ENCODE measurements at places on chromosomes 1 and 21. TPM values are rescaled to one million over a fixed set of nuclear protein-coding genes. Genes with fewer than 3 reads are reported as not detected.

CHODL gene
- 0.21 TPM for total RNA-seq

TLCD4 gene
- total RNA-seq = 0.60 TPM

GRCh38 chr1:223776075-223776814 lies 63.9 kb downstream of the CAPN2 start:
- peak; percentile 45 for DNase-seq

DNA sequence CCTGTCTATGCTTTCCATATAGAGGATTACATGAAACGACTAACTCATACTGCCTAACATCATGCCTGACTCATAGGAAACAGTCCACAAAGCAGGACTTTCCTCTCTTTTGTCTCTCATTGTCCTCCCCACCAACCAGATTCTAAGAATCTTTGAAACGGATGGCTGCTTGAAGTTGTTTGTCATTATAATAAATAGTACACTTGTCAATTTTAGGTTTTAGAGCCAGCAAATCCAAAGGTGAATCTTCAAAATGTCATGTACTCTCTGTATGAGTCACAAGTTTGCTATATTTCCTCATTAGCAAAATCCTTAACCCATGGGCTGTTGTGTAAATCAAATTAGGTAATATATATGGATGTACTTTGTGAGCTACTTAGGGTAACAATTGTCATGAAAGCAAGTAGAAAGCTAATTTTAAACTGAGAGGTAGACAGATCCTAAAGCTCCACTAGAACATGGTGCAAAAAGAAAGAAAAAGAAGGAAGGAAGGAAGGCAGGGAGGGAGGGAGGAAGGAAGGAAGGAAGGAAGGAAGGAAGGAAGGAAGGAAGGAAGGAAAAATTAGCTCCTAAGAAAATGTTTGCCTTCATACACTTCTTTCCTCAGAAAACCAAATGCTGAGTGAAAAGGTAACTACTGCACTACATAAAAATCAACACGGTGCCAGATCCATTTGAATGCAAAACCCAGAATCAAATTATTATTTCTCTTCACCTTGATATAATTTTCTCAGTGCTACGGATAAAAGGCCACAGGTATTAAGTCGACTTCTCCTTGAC lies 129.5 kb upstream of the PRMT6 start:
- no peak for DNase-seq

- no peak for DNase-seq
These were observed 25.2 kb downstream of the CNST start for GRCh38 chr1:246591504-246591903.

DNA sequence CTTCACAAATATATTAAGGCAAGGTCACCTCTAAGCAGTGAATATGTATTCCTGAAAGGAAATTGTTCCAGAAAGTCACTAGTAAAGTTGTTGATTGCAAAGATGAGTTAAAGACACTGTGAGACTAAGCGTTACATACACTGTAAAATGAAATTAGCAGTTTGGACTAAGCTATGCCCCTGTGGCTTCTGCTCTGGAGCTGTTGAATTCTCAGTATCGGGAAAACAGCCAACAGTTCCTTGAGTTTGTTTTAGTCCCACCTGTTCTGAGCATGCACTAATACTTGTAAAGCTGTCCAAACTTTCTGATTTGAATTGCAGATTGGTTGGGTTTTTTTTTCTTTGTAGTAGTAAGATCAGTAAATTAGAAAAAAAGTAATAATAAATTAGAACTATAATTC lies 21.0 kb downstream of the ANGPTL1 start:
- DNase-seq = no peak

LCE6A gene
- total RNA-seq = not detected

- DNase-seq = no peak
These were observed 280 bp upstream of the A3GALT2 start for GRCh38 chr1:33321178-33321577.

PLA2G2D gene
- total RNA-seq = not detected

GRCh38 chr1:47658161-47658920 lies 220.5 kb downstream of the FOXD2 start:
- DNase-seq = no peak

GRCh38 chr1:43832255-43832654 lies 101.3 kb upstream of the ARTN start:
- peak; percentile 33 for DNase-seq

PTCH2 gene
- 1.0 TPM for total RNA-seq

DNA sequence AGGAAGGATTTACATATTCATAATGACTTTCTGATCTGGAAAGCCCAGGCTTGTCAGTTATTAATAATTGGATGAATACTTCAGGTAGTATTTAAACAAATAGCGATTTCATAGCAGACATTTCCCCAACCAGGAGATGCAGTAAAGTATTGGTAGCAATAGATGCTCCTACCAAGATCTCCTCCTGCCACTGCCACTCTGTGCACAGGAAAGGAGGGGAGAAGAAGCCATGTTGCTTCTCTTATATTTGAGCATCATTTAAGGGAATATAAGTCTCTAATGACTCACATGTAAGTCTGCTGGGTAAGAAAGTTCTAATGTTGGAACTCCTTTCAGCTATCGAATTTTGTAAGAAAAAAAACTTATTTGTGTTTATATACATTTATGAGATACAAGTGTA lies 420 bp upstream of the IFI16 start:
- DNase-seq = no peak

DNA sequence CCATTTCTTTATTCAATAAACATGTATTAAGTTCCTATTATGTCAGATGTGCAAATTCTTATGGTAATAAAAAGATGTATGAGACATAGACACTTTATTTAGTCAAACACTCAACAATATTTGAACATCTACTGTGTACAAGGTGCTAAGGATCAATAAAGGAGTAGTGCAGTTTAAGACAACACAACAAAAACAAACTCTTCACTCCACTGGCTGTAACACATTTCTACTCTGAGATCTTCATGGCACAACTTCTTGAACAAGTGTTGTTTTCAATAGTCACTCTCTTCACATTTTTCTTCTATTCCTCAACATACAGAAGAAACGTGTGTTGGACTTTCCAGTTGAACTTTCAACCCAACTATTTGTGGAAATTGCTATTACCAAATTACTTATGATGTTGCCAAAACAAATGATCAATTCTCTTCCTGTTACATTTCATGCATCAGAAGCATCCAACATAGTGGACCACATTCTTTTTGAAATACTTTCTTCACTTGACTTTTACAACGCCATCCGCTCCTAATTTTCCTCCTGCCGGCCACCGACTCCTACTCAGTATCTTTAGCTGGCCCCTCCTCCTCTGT lies 25.4 kb downstream of the HSD3B1 start:
- DNase-seq = no peak

FAM177B gene
- total RNA-seq = not detected

DNA sequence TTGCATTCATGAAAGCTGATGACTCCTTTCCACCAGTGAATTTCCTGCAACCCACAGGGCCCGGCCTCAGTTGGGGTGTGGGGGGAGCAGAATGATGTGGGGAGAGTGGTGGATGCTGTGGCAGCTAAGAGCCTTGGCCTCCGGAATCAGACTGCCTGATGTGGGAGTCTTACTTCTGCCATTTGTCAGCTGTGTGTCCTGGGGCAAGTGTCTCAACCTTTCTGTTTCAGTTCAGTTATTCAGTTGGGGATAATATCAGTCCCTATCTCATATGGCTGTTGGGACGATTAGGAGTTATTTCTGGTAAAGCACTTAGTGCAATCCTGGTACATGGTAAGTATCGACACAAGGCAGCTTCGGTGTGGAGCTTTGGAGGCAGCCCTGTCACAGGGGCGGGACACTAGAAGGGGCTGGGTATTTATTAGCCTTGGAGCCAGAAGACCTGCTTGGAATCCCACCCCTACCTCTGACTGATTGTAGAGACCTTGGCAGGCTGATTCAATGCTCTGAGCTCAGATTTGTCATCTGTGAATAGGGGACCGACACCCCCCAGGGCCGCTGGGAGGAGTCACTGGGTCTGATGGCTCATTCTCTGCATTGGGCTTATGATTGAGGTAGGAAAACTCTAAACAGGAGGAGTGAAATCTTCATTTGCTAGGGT lies 19.6 kb downstream of the ARHGEF10L start:
- DNase-seq = no peak

Data from activated naive CD8-positive, alpha-beta T cell treated with anti-CD3 and anti-CD28 coated beads for 36 hours (primary cell).